ENCODE measurements at places on chromosomes 13 and 19.

DNA sequence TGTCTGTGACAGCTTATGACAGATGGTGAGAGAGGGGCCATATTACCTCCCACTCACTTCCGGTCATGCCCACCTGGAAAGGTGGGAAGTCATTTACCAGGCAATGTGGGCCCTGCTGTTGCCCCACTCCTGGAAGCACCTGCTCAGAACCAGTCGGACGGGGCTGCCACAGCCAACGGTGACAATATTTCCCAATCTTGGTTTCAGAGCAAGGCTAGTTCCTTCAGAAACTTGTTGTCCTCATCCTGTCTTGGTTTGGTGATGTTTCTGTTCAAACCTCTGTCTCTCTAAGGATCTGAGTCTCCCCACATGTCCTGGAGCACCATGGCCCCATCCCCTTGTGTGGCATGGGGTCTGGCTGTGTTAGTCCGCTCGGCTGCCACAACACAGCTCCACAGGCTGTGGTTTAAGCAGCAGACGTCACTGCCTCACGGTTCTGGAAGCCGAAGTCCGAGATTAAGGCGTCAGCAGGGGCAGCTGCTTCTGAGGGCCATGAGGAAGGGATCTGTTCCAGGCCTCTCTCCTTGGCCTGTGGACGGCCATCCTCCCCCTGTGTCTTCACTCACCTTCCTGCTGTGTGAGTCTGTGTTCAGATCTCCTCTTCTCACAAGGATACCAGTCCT is 31.5 kb upstream of the SLC15A1 start:
- H3K27me3 ChIP-seq = no peaks in the 10 kb centered on the region
- DNase-seq = no peak
- no peaks in the 10 kb centered on the region for H3K36me3 ChIP-seq
- no peaks in the 10 kb centered on the region for H3K4me1 ChIP-seq
- no peak overlapping the region for H3K27ac ChIP-seq

DNA sequence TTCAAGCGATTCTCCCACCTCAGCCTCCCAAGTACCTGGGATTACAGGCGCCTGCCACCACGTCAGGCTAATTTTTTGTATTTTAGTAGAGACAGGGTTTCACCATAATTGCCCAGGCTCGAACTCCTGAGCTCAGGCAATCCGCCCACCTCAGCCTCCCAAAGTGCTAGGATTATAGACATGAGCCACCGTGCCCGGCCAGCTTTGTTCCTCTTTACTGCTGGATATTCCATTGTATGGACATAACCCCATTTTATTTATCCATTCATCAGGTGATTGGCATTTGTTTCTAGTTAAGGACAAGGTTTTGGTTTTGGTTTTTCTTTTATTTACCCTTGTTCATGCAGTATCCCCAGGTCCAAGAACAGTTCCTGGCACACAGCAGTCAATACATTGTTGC is 4.1 kb upstream of the RPS9 start:
- no peak for DNase-seq
- no peak overlapping the region for H3K4me3 ChIP-seq
- H3K27me3 ChIP-seq = no peaks in the 10 kb centered on the region
- no peaks in the 10 kb centered on the region for H3K36me3 ChIP-seq
- no peak overlapping the region for H3K27ac ChIP-seq

GRCh38 chr13:45219938-45220375 is 19.1 kb upstream of the KCTD4 start:
- no peaks in the 10 kb centered on the region for H3K36me3 ChIP-seq
- no peak overlapping the region for H3K4me3 ChIP-seq
- no peaks in the 10 kb centered on the region for H3K27me3 ChIP-seq
- no peak for DNase-seq

DNA sequence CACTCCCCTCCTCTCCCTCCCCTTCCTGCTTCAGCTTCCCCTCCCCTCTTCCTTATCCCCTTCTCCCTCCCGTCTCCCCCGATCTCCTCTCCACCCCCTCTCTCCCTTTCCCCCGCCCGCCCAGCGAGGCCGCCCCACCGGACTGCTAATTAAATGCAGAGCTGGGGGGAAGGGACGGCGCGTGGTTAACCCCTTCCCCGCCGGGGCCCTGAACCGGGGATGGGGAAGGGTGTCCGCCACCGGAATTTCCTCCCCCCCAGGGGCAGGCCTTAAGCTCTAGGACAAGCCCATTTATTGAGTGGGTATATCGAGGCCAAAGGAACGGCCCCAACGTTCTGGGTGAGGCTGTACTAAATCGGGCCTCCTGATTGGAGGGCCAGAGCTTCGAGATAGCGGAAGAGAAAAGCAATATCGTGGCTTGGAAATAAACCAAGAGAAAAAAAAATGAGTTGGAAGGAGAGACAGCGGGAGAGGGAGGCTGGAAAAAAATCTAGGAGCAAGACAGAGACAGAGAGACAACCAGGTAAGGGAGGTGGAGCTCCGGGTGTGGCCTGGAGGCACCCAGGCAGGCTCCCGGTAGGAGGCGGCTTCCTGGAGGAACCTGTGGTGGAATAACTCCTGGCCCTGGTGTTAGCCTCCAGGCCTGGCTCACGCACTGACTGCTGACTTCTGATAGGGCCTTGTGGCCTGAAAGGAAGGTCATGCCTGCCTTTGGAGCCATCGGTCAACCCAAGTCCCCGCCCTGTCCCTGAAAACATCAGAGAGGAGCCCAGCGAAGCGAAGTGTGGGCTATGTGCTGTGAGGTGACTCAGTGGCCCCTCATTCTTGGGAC is 11.6 kb upstream of the JUND start:
- peak overlapping the region; percentile 100 for H3K27ac ChIP-seq
- peak; percentile 70 for DNase-seq
- no peaks in the 10 kb centered on the region for H3K4me1 ChIP-seq
- no peaks in the 10 kb centered on the region for H3K36me3 ChIP-seq
